ENCODE measurements at places on chromosomes 11 and 22.

- no peak for DNase-seq
Observed at GRCh38 chr11:84836371-84836770, 790.8 kb downstream of the DLG2 start.

- DNase-seq: no peak
Observed at GRCh38 chr11:65945941-65946558, 770 bp downstream of the TSGA10IP start.

GRCh38 chr22:35952576-35952975 is 76.0 kb downstream of the RBFOX2 start:
- DNase-seq: no peak

DNA sequence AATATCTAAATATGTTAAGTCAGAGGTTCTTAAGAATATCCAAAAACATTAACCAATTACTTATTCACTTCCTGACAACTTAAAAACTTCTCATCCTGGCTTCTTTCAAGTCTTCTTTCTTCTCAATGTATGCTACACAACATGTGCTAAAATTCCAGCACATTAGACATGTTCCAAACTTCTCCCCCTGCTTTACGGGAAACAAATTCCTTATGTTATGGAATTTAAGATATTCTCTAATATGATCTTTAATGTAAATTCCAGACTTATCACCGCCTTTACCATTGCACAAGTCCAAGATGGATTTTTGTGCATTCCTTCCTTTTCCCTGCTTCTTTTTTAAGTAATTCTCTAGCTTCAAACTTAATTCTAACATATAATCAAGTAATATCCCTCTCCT is 964.5 kb upstream of the CHORDC1 start:
- no peak for DNase-seq

Measured in stimulated activated CD4-positive, alpha-beta T cell treated with anti-CD3 and anti-CD28 coated beads, Interleukin-4, amount 100 ng/mL, for 24 hours (primary cell).